Articular chondrocyte of knee joint (primary cell): ENCODE measurements at places on chromosomes 13 and 19. TPM values are rescaled to one million over a fixed set of nuclear protein-coding genes. Genes with fewer than 3 reads are reported as not detected.

EPSTI1 gene
- total RNA-seq = 14.6 and 18.1 TPM in 2 replicates

MEF2B gene
- 0.26 TPM in 1 of 2 replicates, not detected in the other for total RNA-seq

GIPR gene
- 1.3 and 1.4 TPM in 2 replicates for total RNA-seq

IGFL3 gene
- not detected in 2 replicates for total RNA-seq

FPR3 gene
- not detected in 2 replicates for total RNA-seq

ZNF132 gene
- total RNA-seq = 8.0 and 8.8 TPM in 2 replicates

NUDT15 gene
- total RNA-seq = 17.1 and 18.9 TPM in 2 replicates
